ENCODE measurements at places on chromosomes 13 and 19.
A peak's percentile ranks its signal among the peaks of the same experiment; 100 is the strongest.

- DNase-seq: no peak
Measured at GRCh38 chr19:3340340-3340739, 26.0 kb upstream of the NFIC start.

DNA sequence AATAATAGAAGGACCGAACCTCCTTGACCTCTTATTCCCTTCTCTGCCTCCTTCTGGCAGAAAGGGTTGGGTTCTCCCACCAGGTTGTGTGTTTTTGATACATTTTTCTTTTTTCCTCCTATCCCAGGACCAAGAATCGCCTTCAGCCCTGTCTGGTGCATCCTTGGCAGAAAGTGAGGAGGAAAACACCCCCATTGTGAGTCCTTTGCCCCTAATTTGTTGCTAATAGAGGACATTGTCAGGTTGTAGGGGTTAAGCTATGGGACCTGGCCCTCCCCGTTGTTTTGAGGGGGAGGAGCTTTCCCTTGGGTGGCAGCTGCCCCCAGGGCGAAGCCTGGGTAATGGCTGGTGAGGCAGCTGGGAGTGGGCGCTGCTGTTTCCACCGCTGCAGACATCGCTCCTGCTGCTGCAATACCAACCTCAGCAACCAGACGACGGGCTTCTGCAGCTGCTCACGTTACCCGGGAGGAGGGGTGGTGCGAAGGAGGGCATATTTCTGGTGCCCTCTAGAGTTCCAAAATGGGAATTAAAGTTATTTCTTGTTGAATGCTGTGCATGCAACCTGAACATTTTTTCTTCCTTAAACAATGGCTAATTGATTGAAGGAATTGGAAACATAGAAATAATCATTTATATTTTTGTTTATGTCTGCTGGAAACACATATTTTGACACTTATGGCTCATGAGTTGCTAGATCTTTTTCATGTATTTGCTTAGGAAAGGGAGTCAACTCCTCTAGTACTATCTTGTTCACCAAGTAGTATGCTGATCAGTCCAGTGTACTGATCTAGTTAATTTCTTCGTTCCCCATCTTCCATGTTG is 1.5 kb downstream of the ZMYM2 start:
- DNase-seq: peak; percentile 96

DNA sequence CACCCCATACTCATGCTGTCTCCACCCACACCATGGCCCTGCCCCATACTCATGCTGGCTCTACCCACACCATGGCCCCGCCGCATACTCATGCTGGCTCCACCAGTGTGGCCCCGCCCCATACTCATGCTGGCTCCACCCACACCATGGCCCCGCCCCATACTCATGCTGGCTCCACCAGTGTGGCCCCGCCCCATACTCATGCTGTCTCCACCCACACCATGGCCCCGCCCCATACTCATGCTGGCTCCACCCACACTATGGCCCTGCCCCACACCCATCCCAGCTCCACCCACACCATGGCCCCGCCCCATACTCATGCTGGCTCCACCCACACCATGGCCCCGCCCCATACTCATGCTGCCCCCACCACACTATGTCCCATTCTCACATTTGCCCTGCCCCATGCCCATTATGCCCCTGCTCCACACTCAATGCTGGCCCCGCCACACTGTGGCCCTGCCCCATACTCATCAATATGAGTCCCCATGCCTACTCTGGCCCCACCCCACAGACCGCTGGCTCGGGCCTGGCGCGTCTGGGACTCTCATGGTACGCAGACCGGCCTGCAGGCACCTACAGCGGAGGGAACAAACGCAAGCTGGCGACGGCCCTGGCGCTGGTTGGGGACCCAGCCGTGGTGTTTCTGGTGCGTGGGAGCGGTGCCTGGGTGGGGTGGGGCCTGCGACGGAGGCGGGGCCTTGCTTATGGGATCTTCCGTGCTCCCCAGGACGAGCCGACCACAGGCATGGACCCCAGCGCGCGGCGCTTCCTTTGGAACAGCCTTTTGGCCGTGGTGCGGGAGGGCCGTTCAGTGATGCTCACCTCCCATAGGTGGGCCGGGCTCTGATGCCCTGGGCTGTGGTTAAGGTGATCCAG is 3.7 kb upstream of the ARHGAP45 start:
- DNase-seq: no peak

DNA sequence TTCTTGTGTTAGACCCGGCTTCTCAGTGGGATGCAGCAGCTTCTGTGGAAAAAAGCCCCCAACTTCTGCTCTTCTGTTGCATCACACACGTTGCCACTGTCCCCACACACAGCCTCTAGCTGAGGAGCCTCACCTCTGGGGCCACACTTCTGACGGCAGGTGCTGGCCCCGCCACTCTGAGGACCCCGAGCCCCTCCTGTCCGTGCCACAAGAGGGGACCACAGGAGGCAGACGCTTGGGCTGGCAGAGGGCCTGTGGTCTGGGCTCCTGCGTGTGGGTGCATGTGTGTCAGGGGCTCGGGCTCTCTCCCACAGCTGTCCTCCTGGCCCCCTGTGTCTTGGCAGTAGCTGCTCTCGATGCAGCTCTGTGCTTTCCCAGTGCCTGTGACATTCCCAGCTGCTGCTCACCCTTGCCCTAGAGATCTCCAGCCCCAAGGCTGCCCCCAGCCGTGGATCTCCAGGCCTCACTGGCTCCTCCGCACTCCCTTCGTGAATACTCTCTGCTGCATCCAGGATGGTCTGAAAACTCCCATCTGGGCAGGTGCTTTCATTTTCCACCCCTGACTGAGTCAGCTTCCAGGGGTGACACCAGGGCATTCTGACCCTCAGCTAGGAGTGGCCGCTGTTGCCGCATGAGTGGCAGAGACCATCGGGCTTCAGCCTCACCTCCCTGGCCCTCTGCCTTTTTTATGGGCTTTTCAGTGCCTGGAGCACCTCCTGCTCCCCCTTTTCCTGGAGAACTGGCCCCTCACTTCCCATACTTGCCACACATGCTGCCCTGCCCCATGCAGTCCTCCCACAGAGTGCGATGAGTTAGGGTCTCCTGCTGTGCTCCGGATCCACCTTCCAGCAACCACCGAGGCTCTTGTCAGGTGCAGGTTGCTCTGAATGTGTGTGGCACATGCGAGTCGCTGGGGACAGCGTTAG is 13.7 kb downstream of the MAU2 start:
- DNase-seq: no peak

- DNase-seq: no peak
Measured at GRCh38 chr13:110129539-110130186, 177.3 kb downstream of the COL4A1 start.

GRCh38 chr13:100235311-100235901 is 146.5 kb downstream of the PCCA start:
- peak; percentile 88 for DNase-seq

DNA sequence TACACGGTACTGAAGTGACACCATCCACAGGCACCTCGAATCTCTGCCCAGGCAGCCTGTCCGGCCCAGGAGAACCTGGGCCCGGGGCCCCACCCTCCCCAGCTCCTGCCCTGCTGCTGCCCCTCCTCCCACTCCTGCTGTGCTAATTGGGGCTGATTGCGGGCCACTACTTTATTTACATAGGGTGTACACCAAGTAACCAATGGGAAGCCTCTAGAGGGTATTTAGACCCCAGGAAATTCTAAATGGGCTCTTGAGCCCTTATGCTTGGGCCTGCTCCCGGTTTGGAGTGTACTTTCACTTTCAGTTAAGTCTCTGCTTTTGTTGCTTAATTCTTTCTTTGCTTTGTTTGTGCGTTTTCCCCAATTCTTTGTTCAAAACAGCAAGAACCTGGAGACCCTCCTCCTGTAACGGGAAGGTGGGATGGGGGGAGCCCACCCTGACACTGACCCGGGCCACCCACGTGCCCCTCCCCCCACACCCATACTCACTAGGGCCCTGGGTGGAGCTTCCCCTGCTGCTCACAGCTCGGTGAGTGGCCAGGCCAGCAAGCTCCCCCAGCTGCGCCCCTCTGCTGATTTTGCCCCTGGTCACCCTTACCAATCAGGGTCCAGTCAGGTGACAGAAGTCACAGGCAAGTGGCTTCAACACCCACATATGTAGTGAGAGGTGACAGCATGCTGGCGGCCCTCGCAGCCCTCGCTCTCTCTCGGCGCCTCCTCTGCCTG is 9.4 kb downstream of the SCGB2B2 start:
- DNase-seq: no peak

GRCh38 chr13:50888362-50888761 is 21.2 kb upstream of the RNASEH2B start:
- no peak for DNase-seq

GRCh38 chr13:44352671-44353070 is 21.0 kb upstream of the SERP2 start:
- DNase-seq: no peak

DNA sequence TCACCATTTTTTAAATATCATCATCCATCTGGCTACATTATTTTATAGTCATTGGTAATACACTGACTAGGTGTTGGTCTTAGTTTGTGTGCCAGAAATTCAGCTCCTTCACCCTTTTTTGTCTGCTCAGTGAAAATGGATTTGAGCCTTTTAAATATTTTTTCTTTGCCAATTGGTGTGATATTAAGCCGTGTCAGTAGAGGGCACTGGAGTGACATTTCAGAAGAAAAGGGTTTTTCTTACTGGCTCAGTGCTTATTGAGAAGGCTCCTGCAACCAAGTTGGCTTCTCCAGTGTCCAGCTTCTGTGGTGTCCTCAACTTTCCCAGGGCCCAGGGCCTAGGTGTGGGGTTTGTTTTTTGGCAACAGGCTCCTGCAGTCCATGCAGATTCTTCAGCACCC is 546.6 kb downstream of the DACH1 start:
- DNase-seq: no peak

GRCh38 chr13:106432636-106433035 is 102.8 kb downstream of the EFNB2 start:
- no peak for DNase-seq

GRCh38 chr19:46159418-46160232 is 11.6 kb downstream of the IGFL2 start:
- no peak for DNase-seq

- DNase-seq: no peak
Measured at GRCh38 chr13:30882996-30883766, 22.9 kb upstream of the MEDAG start.

DNA sequence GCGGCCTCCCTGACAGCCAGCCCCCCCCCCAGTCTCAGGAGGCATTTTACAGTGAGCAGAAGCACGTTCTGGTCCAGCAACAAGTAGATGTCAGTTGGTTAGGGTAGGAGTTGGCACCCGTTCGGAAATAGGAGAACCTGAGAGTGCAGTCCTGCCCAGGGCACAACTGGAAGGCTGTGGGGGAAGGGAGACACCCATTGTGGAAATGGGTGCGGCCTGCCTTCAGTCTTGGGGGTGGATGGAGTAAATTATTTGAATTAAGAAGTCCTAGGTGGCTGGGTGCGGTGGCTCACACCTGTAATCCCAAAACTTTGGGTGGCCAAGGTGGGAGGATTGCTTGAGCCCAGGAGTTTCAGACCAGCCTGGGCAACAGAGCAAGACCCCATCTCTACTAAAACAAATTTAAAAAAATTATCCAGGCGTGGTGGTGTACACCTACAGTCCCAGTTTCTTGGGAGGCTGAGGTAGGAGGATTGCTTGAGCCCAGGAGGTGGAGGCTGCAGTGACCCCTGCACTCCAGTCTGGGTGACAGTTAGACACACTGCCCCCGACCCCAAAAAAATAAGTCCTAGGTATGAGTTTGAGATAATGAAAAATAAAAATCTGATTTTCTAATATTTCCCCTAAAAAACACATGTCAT is 1.2 kb downstream of the CIRBP start:
- DNase-seq: no peak

- DNase-seq: peak; percentile 66
Measured at GRCh38 chr13:113862931-113863523, 849 bp downstream of the GAS6 start.

DNA sequence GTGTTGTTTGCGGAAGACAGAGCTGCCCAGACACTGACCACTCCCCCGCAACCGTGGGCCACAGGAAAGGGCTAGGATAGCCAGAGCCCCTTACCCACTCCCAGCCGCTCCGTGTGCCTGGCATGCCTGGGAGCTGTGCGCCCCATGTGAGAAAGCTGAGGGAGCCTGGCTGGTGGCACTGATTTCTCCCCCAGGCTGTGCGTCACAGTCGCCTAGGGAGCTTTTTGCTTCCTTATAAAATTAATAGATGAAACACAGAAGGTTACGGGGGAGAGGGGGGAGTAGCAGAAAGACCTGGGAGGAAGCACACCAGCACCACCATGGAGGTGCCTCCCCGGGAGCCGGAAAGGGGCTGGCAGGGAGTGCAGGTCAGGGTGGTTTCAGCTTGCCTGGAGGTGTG is 24.7 kb downstream of the DPF1 start:
- DNase-seq: no peak

DNA sequence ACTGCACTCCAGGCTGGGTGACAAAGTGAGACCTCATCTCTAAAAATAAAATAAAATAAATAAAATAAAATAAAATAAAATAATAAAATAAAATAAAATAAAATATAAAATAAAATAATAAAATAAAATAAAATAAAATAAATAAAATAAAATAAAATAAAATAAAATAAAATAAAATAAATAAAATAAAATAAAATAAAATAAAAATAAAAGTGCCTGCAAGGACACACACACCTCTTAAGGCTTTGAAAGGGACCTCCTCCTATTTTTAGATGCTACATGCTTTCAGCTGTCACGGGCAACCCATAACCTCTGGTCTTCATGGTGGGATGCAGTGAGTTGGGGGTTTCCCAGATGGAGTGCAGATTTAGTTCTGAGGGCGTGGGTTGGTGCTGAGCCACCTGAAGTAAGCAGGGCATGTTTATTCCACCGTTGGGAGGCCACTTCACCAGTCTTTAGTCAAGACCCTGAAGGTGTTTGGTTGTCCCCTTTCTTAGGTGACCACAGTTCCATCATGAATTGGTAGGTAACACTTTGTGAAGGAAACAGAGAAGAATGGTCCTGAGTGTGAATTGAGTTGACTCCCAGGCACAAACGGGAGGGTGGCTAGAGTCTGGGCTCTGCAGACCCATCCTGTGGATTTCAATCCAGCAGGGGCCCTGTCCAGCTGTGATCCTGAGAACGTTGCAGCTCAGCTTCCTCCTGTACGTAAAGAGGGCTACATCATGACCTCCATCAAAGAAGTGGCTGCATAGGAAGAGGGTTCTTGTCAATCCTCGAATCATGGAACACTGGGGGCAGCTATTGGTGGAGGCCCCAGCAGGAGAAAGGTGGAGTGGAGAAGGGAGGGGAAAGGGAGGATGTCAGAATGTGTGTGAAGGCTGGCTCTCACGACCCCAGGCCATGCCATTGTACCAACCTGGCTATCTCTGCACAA is 234.2 kb downstream of the ZNF536 start:
- DNase-seq: no peak
